ENCODE measurements at places on chromosomes 13 and 19.

GRCh38 chr13:72998012-72998411, 60.8 kb upstream of the KLF5 start:
- DNase-seq, result no peak

GRCh38 chr19:44666852-44667556, 4.3 kb upstream of the CEACAM19 start:
- no peak for DNase-seq

DNA sequence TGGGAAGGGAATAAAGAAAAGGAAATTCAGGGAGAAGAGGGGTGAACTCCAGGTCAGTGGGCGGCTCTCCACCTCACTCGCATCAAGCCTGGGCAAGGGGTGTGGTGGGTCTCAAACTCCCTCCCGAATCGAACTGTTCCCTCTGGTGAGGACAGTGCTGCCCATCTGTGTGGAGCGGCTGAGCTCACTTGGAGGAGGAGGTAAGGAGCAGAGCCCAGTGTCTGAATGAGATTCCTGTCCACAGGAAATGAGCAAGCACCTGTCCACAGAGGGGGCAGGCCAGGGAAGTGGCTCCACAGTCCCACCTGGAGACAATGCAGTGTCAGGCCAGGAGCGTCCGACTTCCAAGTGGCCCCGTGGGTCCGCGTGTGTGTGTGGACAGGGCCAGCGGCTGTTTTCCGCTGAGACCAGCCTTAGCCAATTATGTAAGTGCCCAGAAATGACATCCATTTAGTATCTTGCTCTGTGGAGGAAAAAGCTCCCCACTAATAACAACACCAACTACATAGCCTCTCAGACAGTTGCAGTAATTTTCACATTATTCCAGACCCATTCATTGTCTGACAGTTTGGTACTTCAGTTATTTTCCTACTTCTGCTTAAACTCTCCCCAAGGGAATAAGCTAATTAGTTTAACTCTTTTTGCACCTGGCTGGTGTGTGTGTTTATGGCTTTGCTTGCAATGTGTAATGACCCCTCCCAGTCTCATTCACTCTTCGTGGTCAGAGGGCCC, 114.6 kb downstream of the SOX1 start:
- DNase-seq, result no peak

- DNase-seq, result no peak
Measured at GRCh38 chr13:107102676-107103075, 534.7 kb upstream of the ARGLU1 start.

DNA sequence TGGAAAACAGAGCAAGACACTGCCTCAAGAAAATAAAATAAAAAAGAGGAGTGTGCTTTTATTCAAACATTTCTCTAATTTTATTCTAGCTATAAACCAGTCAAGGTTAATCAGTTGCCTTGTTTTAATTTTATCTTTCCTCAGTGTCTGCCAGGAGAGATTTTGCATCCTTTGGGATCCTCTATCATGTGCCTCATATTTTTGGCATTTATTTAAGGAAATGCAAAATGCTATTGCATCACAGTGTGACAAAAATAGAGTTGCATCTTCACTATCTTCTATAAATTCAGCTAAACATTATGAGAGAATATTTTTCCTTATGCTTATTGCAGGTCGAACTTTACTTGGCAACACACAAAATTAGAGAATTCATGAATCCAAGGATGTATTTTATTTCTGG, 639.0 kb upstream of the KLF12 start:
- no peak for DNase-seq

GRCh38 chr13:113788413-113789135, 29.5 kb downstream of the TMEM255B start:
- no peak for DNase-seq

GRCh38 chr19:13842291-13843103, 34.4 kb upstream of the NANOS3 start:
- DNase-seq, result peak; percentile 82

- DNase-seq, result no peak
Measured at GRCh38 chr19:12346896-12347295, 13.5 kb upstream of the ZNF563 start.

DNA sequence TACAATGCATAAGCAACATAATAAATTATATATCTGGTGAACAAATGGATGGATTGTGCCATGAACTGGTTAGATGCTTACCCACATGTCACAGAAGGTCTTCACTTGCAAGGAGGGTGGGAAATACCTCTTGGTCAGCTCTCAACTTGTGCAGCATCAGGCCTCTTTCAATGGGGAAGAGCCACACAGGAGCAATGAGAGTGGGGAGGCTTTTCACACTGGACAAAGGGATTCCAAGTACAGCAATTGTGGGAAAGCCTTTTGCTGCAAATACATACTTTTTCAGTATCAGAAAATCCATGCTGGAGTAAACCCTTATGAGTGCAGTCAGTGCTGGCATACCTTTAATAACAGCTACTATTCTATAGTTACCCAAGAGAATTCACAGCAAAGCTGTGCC, 11.8 kb upstream of the ZNF543 start:
- DNase-seq, result no peak

- no peak for DNase-seq
Measured at GRCh38 chr13:43584751-43585150, 202.0 kb downstream of the ENOX1 start.

GRCh38 chr13:66835040-66835628, 395.0 kb downstream of the PCDH9 start:
- DNase-seq, result peak; percentile 55

DNA sequence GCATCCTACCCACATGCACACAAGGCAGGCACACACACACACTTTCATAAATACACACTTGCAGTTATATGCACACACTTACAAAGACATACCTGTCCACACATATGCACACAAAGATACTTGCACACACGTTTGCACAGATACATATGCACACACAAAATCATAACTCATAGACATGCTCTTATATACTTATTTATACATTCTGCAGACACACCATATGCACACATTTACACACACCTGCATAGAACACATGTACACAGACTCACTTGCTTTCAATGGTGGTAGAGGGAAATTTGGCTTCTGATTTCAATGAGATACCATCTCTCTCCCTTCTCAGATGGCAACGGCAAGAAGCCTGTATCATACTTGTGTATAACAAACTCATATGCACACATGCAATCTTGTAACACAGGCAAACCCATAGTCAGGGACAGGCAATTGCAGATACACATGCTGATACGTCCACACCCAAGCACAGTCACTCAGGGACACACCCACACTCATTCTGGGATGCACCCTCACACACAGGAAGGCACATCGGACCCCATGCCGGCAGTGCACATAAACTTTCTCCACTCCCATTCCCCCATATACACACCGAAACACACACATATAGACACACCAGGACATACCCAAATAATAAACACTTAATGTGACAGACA, 24.7 kb downstream of the OLFM2 start:
- DNase-seq, result no peak

GRCh38 chr13:100179276-100179675, 90.4 kb downstream of the PCCA start:
- no peak for DNase-seq

GRCh38 chr13:103618151-103618550, 551.9 kb upstream of the SLC10A2 start:
- DNase-seq, result no peak

DNA sequence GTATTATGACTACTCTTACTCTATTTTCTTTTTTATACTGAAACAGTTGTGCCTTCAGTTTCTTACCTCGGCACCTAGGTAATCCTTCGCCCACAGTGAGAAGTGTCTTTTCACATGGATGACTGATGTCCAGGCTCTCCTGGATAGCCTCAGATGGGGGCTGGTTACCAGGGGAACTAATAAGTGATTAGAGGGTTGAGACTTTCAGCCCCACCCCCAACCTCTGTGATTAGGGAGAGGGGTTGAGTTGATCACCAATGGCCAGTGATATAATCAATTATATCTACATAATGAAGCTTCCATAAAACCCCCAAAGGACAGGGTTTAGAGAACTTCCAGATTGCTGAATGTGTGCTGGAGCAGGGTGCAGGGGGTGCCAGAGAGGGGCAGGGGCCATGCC, 43.0 kb upstream of the GPR183 start:
- DNase-seq, result no peak

DNA sequence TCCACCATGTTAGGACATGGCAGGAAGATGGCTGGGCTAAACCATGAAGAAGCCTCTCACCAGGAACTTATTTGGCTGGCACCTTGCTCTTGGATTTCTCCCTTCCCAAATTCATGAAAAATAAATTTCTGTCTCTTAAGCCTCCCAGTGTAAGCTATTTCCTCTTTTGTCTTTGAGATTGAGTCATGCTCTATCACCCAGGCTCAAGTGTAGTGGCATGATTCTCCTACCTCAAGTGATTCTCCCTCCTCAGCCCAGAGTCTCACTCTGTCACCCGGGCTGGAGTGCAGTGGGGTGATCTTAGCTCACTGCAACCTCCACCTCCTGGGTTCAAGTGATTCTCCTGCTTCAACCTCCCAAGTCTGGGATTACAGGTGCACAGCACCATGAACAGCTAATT, 12.6 kb downstream of the ZNF888 start:
- DNase-seq, result no peak
